ENCODE measurements at places on chromosomes 13 and 19.

GRCh38 chr19:15292847-15293582, 39.3 kb downstream of the BRD4 start:
- no peak for DNase-seq

DNA sequence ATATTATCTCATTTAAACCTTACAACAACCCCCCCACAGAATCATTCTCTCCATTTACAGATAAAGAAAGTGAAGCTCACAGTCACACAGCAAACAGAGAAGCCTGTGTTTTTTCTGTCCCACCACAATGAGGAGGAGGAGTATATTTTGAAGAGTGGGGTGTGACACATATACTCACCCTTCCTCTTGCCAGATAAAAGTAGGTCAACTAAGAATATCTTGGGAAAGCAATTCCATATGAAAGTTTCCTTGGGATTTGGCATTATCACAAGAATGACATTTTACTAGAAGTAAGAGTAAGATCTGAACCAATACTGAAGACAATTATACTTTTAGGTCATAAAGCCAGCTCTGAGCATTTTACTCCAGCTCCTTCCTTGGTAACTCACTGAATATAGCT, 287.5 kb upstream of the HTR2A start:
- no peak for DNase-seq

DNA sequence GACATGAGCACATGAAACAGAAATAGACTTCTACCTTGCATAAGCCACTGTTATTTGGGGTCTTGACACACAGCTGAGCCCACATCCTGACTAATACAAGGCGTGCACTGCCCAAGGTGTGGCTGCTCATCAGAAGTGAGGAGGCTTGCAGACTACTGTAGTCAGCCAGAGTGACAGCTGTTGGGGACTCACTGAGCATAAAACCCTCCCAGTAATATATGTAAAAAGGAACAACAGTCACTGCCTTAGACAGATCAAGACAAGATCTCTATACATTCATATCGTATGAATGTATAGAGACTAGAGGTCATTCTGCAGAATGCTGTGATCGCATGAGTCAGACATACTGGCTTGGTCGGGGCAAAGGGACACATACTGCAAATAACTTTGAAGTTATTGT, 4.1 kb upstream of the C1QTNF9B start:
- no peak for DNase-seq

GRCh38 chr19:15551293-15552004, 43.1 kb downstream of the CYP4F22 start:
- no peak for DNase-seq

DNA sequence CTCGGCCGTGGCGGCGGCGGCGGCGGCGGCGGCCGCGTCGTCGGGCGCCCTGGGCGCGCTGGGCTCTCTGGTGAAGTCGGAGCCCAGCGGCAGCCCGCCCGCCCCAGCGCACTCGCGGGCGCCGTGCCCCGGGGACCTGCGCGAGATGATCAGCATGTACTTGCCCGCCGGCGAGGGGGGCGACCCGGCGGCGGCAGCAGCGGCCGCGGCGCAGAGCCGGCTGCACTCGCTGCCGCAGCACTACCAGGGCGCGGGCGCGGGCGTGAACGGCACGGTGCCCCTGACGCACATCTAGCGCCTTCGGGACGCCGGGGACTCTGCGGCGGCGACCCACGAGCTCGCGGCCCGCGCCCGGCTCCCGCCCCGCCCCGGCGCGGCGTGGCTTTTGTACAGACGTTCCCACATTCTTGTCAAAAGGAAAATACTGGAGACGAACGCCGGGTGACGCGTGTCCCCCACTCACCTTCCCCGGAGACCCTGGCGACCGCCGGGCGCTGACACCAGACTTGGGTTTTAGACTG, 1.7 kb downstream of the SOX1 start:
- DNase-seq = no peak

DNA sequence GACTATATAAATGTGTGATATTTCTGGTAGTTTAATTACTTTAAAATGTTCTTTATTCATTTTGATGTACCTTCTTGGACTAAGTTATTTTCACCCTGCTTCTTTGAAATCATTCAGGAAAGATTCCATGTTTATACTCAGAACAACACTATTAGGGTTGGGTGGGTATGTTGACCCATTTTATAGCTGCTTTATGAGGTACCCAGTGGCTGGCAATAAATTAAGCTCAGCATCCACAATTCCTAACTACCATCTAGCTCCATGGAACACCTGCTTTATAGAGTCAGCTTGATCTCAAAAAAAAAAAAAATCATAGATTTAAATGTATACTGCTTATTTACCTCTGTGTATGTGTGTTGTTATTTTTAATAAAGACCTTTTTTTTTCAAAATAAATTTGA, 78.9 kb upstream of the ZNF91 start:
- no peak for DNase-seq

GRCh38 chr13:40635315-40635995, 31.0 kb downstream of the FOXO1 start:
- no peak for DNase-seq

GRCh38 chr19:16885166-16885565, 3.6 kb upstream of the F2RL3 start:
- no peak for DNase-seq

DNA sequence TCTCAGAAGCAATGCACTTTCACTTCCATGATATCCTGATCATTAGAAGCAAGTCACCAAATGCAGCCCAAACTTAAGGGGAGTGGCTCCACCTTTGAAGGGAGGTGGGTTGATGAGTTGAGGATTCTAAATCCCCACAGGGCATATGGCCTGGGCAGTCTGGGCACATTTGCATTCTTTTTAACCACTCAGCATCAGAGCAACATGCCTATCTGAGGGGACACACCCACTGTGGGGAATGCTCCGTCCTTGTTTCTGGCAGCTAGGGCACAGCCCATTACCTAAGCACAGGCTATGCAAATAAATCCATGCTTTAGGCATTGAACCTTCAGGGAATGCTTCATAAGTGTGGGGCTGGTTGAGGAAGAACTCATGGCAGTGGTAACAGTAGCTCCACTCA, 12.3 kb upstream of the SACS start:
- no peak for DNase-seq

- DNase-seq = no peak
Measured at GRCh38 chr13:46109451-46109850, 4.6 kb upstream of the CPB2 start.

GRCh38 chr13:22061806-22062391, 391.0 kb downstream of the FGF9 start:
- DNase-seq = no peak

- DNase-seq = no peak
Measured at GRCh38 chr13:103671547-103671946, 605.3 kb upstream of the SLC10A2 start.

DNA sequence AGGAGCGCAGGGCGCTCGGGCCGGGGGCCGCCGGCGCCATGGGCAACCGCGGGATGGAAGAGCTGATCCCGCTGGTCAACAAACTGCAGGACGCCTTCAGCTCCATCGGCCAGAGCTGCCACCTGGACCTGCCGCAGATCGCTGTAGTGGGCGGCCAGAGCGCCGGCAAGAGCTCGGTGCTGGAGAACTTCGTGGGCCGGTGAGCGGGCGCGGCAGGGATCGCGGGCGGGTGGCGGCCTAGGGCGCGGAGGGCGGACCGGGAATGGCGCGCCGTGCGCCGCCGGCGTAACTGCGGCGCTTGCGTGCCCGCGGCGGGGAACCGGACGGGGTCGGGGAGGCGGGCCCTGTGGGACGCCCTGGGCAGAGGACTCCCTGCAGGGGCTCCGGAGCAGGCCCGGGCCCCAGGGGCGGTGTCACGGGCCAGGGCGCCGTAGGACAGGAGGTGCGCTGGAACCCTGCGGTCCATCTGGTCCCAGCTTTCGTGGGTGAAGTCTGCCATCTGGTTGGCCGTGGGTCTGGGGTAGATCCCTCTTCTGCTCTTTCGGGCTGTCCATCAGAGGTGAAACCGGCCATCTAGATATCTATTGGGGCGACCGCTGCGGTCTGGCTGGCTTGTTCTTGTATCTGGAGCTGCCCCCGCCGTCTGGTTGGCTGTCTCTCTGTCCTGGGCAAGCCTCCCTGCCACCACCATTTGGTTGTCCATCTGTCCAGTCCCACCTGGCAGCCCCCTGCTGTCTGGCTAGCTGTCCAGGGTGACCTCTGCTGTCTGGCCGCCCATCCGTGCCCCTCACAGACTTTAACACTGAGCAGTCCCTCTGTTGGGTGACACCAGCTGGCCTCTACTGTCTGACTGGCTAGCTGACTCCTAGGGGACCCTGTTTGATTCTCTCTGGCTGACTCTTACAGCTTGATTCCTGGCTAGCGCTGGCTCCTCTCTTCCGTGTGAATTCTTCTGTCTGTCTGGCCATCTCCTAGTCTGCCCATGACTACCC, 622 bp downstream of the DNM2 start:
- DNase-seq = no peak

- DNase-seq = no peak
Measured at GRCh38 chr13:100767192-100767591, 92.6 kb upstream of the TMTC4 start.

GRCh38 chr19:6092329-6093286, 17.7 kb downstream of the RFX2 start:
- no peak for DNase-seq

GRCh38 chr19:13396250-13397080, 109.8 kb downstream of the CACNA1A start:
- DNase-seq = no peak

DNA sequence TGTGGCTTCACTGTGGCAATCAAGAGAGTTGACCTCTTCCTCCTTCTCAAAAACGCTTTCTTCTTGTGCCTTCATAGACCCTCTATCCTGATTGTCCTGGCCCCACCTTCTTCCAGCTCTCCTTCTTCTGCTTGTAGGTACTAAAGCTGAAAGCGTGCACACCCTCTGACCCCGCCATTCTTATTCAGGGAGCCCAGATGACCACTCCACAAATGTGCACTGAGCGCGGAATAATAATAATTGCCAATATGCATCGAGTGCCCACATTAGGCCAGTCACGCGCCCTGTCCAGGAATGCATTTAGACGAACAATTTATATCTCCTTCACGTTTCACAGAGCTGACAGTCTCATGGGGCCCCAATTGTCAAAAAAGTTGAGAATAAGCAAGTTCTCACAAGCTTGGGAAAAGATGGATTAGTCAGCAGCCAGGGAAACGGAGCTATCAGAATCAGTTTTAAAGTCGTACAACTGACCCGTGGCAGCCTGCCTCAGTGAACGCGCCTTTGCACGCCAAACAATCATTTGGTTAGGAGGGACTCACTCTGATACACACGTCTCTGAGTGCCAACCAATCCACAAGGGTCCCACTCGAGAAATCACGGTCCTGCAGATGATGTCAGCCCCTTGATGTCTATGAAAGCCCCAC, 36.7 kb upstream of the PEG3 start:
- no peak for DNase-seq

GRCh38 chr13:44397766-44398223, 24.2 kb downstream of the SERP2 start:
- DNase-seq = no peak

GRCh38 chr19:20422216-20423205, 143.1 kb downstream of the ZNF737 start:
- DNase-seq = no peak

DNA sequence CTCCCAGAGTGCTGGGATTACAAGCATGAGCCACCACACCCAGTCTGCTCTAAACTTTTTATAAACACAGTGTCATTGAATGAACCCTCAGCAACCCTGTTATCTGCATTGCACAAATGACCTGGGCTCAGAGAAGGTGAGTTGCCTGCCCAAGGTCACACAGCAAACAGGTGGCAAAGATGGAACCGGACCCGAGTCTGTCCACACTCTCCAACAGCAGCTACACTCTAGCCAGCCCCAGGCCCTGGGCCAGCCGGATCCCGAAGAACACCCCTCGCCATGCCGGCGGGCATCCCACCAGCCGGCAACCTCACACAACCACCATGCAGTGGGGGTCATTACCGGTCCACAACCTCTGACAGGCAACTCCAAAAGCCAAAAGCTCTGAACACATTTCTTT, 14.5 kb downstream of the ERCC2 start:
- no peak for DNase-seq

- DNase-seq = no peak
Measured at GRCh38 chr19:35110974-35111373, 4.6 kb upstream of the FXYD3 start.

DNA sequence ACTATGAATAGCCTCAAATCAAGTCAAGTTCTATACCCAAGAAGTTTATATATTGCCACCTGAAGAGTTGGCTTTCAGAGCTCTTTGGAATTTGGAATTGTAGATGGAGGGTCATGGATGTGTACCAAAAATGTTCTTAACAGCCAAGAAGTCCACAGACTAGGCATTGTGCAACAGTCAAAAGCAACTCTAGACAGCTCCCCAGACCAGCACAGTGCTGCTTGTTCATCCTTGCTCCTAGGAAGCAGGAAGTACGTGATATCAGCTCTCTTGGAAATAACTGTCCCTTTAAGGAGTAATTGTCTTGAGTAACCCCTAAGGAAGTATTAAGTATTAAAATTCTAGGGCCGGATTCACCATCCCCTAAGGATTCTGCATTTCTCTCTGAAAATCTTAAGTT, 30.7 kb upstream of the IL17D start:
- no peak for DNase-seq

DNA sequence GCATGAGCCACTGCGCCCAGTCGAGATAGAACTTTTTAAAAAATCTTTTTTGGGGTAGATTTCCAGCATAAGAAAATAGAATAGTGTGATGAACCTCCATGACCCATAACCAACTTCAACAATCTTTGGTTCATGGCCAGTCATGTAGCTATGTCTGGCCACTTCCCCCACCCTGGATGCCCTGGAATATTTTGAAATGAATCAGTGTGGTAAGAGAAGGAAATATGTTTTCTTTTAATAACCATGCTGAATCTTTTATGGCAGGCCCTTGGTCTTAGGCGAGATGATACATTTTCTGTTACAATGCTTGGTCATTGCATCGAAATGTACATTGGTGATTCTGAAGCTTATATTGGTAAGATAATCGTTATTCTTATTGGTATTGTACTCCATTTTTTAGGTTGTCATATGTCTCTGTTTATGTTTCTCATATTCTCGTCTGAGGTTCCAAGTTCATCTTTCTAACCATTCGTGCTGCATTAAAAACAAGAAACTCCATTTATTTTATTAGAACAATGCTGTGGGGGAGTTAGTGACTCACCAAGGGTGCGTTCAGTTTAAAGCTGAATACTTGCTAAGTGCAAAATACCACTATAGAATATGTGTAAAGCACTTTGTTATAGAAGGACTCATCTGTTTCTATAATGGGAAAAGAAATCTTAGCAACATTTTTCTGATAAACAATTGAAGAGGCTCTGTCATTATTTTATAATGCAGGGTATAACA, 16.4 kb upstream of the UPF3A start:
- DNase-seq = peak; percentile 13

- no peak for DNase-seq
Measured at GRCh38 chr13:85408415-85408814, 390.8 kb downstream of the SLITRK6 start.

DNA sequence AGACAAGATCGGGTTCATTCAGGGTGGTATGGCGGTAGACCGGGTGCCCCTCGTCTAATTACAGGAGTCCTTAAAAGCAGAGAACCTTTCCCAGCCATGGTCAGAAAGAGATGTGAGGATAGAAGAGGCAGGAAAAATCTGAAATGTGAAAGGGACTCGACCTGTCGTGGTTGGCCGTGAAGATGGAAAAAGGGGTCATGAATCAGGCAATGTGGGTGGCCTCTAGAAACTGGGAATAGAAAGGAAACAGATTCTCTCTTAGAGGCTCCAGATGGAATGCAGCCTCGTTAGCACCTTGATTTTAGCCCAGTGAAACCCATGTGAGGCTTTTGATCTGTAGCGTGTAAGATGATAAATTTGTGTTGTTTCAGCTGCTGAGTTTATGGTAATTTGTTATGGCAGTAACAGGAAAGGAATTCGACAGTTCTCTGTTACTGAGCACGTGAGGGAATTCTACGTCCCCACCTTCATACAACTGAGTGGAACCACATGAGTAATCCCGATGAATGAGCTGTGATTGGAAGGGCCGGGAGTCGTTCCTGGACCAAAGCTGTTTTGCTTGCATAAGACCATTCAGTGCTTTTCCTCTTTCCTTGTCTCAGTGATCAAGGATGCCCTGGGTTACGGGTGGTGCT, 11.0 kb upstream of the CA11 start:
- peak; percentile 59 for DNase-seq

Measured in brain pericyte (primary cell).